ENCODE measurements at places on chromosomes 3 and 15.
A peak's percentile ranks its signal among the peaks of the same experiment; 100 is the strongest.

- DNase-seq, result no peak
These were observed 506.9 kb downstream of the OCA2 start for GRCh38 chr15:27592036-27592760.

GRCh38 chr3:119239206-119239820, 1.4 kb downstream of the B4GALT4 start:
- DNase-seq, result peak; percentile 23

GRCh38 chr3:58183221-58183620, 27.6 kb downstream of the DNASE1L3 start:
- no peak for DNase-seq

DNA sequence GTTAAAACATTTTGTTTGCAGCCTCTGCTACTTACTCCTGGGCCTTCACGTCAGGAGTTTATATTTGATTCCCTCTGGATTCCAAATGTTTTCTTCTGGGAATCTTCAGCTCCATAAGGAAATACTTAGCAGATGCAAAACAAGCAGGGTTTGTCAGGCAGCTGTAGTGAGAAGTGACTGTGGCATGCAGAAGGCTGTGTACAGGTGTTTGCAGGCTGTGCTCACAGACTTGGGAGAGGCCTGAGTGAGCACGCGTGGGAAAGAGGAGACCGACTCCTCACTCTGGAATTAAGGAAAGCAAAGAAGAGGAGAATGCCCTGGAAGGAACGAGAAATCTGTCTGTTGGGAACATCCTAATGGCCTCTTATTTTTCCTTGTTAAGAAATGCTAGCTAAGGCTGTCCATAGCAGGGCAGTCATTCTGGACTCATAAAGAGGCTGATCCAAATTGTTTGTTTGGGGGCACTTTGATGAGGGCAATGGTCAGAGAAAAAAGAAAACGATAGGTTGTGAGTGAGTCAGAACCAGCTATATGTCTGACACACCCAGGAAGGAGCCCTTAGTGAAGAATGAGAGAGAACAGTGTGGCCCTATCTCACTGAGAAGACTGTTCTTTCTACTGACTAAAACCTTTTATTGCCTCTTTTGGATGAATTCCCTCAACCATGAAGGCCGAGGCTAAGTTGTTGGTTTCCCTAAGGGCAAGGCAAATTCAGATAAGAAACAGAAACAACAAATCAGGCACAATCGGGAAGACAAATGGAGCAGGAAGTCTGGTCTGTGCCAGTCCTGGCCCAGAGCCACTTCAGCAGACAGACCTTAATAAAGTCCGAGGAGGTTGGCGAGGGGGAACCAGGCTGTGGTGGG, 82.6 kb downstream of the TGFBR2 start:
- no peak for DNase-seq

DNA sequence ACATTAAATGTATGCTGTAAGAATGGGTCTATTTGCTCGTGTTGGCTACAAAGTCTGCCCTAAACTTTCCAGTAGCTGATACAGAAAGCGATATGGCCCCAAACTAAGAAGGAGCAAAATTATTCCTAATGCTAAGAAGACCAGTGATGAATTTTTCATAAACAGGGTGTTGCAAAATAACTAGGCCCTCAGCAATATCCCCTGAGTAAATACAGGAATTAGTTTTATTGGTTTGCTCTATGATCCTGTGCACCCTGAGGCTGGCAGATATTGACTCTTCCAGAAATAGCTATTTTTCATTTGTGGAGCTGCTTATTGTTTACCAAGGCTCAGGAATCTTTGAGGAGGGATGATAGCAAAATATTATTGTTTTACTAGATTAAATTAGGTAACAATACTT, 60.9 kb upstream of the CCNL1 start:
- DNase-seq, result no peak

GRCh38 chr3:149442851-149443544, 31.5 kb upstream of the TM4SF4 start:
- DNase-seq, result peak; percentile 46

- DNase-seq, result no peak
These were observed 74.7 kb downstream of the SEC22A start for GRCh38 chr3:123276346-123277006.

GRCh38 chr3:194333212-194333980, 17.7 kb downstream of the CPN2 start:
- DNase-seq, result peak; percentile 75

DNA sequence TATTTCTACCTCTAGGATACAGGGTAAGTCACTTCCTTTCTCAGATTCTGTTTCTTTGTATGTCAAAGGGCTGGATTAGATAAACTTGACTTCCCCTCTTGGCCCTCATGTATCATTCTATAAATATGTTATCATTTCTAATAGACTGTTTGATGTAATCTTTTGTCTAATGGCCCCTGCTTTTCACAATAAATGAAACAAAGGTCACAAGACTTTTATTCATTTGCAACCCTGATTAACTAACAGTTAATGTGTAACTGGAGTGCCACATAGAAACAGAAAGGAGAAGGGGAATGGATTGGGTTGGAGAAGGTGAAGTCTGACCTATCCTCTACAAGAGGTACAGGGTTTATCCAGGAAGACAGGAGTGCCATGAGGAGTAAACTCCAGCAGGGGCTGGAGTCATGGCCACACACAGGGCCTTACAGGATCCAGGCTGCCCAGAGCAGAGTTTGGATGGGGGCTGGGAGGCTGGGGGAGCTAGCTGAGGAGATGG, 8.0 kb upstream of the B3GNT5 start:
- DNase-seq, result peak; percentile 57

DNA sequence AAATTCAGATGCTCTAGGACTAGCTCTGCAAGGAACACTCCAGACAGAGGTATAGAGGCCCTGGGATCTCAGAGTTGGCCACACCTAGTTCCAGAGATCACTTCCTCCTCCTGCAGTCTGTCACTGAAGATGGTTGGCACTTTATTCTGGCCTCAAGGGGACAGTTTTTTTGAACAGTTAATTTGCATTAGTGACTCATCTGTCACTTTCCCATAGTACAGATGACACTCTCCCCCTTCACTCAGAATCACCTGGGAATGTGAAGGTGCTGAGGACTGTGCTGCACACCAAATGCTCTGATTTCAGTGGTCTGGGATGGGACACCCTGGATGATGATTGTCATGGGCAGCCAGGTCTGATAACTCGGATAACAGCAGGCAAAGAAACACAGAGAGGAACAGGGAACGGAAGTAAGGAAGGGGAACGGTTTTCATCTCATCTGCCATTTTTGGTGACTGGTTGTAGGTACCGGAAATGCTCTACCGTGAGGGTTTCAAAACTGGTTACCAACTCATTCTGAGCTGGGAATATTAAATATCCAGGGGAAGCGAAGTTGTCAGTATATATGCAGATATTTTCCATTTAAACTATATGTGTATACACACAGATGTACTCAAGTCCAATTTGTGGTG, 232.5 kb upstream of the ST8SIA2 start:
- no peak for DNase-seq

DNA sequence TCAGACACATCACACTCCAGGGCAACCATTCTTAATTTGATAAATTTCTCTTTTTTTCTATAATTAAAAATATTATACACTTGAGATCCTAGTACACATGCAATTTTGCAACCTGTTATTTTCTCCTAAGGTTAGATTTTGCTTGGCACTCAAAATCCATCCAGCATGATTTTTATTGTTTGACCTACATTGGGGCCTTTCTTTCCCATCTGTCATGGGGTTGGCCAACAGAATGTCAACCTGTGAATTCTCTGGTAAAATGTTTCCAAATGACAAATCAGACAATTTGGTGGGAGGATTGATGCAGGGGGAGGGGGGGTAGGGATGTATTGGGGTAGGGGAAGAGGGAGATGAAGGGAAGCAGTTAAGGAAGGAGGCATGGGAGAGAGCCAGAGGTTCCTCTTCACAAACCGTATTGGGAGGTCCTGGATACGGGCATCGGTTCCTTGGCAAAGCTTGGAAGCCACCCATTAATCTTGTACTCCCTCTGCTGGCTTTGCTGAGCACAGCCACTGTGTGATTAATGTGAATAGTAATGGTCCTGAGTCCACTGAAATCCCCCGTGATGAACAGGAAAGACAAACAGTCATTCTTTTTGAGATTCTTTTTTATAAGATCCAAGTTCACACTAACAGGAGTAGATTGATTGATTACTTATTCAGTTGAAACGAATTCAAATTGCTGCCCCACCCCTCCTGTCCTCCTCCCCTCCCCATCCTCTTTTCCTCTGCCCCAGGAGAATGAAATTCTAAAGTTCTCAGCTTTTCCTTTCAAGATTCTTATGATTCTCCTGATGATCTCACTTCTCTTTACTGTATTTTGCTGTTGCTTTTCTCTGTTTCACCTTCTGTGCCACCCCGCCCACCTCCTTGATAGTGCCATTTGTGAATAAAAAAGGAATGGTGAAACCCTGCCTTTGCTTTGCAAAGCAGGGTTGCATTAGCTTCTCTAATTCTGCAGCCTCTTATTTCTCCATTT, 82.2 kb upstream of the SLC25A26 start:
- DNase-seq, result no peak
